Hematopoietic multipotent progenitor cell treated with erythropoietin and hydrocortisone succinate and interleukin-3 and kit ligand, for 4 days (in vitro differentiated cells): ENCODE measurements at places on chromosomes 7 and 10.

DNA sequence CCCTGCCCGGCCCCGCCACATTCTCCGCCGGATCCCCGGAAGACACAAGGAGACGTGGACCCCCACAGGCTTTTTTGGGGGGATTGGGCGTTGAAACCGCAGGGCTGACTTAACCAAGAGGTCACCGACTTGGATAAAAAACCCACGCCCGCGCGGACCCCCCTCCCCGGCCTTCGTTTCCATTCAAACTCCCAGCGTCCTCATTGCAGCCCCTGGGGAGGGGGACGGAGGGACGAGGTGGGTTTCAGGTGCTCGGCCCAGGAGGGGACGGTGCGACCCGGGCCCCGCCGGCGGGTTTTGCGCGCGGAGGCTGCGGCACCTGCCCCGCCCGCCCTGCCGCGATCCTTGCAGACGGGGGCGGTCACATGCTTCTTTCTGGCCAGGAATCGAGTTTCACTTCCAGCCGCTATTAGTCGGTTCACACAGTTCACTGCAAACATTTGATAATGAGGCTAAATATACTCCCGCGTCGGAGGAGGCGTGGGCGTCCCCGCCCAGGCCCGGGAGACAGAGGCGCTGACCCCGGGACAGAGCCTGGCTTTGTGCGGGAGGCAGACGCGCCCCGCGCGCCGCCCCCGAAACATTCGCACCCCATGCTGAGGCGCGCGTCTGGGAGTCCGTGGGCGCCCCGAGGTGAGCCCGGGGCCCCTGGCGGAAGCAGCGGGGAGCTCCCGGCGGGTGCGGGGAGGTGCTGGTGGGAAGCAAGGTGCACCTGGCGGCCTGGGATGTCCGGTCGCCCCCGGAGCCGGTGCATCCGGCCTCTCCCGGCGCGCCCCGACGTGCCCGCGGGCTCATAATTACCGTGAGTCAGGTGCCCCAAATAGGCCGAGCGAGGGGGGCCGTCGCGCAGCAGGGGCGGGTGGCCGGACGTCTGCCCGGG is 2.7 kb upstream of the PDGFA start:
- peak; percentile 72 for DNase-seq

DNA sequence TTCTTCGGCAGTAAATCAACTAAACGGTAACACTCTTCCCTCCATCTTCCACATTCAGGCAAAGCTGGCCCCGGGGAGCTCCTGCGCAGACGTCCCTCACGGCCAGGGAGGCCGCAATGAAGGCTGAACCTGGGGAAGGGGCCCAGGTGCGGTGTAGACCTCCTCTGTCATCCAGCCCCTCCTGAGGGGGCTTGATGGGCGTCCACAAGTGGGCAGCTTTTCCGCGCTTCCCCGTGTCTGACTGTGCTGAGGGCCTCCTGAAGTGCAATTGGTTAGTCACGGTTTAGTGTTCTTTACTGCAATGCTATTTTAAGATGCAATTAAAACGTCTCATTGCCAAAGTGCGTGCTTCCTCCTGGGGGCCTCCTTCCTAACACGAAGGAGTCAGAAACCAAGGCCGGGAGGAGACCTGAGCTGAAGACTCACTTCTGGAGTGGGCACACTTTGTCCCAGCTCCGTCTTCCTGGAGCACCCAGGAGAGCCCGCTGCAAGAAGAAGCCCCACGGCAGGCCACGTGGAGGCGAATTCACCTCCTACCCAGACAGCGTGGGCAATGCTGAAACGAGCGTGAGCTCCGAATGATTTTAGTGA is 173.3 kb downstream of the ELFN1 start:
- DNase-seq = no peak

- no peak for DNase-seq
These were observed 525.0 kb upstream of the ADARB2 start for GRCh38 chr10:2262333-2262732.

DNA sequence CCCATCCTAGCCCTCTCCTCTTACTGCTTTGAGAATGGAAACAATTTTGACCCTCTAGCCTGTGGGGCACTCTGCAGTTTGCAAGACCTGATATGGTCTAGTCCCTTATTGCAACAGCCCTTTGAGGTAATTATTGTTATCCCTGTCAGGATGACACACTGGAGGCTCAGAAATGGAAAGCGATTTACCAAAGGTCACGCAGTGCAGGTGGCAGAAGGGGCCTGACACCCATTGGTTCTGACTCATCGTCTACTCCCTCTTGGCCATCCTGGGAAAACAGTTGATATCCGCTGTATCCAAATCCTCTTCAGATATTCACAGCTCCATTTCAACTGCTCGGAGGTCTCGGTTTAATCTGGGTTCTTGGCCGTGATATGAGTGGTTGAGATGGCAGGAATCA is 44.7 kb upstream of the AQP1 start:
- no peak for DNase-seq

- no peak for DNase-seq
These were observed 179.8 kb downstream of the EBF3 start for GRCh38 chr10:129784291-129784690.

GRCh38 chr10:79342295-79342761 is 4.9 kb upstream of the PPIF start:
- no peak for DNase-seq

GRCh38 chr10:72254813-72255568 is 18.7 kb upstream of the DDIT4 start:
- DNase-seq = peak; percentile 93

DNA sequence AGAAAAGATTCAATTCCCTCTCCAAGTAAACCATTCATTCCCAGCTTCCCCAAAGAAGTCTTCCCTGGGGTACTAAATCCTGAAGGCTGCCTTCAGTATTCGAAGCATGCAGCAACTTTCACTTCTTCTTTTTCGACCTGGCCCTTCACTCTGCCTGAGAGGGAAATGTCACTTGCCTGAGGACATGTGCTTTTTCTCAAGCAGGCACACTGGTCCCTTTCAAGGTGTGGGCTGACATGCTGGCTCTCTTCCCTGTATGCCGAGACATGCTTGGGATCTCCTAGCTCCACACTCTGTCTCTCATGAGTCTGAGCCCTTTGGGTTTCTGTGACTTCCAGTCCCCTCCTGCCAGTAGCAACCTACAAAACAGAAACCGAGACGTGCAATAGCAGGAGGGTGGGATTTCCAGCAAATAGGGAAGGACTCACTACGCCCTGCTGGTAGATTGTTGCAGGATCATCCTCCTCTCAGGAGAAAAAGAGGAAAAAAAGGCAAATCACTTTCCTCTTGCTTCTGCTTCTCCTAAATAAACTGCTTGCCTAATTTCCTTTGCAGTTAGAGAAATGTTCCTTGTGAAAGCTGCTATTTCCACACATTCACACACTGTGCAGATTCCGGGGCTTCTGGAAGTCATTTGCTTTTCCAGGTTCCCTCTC is 33.5 kb downstream of the FIGNL1 start:
- DNase-seq = peak; percentile 55

- DNase-seq = no peak
These were observed 248.2 kb downstream of the TCERG1L start for GRCh38 chr10:131063311-131063710.

DNA sequence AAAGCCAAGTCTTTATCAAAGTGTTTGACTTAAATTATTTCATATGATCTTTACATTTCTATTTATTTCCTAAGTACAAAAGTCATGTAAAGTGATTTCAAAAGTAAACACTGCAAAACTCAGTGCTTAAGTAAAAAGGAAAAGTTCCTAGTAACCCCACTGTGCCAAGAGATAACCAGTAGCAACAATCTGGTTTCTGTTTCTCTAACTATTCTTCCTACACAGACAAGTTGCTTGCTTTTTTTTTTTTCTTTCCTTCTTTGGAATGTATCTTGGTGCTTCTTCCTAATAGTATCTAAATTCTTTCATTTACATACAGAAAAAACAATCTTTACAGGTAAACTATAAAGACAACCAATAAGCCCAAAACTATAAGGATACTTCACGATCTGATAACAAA is 3.1 kb downstream of the JCAD start:
- no peak for DNase-seq

- DNase-seq = peak; percentile 94
These were observed 101.3 kb downstream of the MDFIC start for GRCh38 chr7:115023219-115023618.

GRCh38 chr7:875051-875450 is 1.3 kb upstream of the GET4 start:
- DNase-seq = no peak

GRCh38 chr7:6636741-6637543 is at the start of gene ZNF316:
ZNF316 (plus strand) TSS chr7:6637318; CDS start chr7:6642410, 5,092 bp downstream.
- DNase-seq = peak; percentile 70

GRCh38 chr10:83357004-83357403 is 782.3 kb upstream of the GHITM start:
- no peak for DNase-seq

DNA sequence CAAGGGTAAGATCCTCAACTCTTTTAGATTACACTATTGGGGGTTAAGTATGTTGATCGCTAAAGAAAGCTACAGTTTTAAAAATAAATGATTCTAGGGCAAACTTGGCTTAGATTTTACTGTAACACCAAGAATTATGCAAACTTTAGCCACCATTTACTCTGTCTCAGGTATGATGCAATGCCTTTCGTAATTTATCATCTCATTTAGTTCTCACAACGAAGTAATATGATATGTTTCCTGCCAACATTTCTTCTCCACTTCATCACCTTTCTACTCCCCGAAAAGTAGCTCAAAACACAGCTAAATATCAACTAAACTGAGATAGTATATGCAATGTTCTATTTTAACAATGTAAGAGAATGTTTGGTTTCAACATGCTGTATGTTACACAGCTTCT is 21.1 kb downstream of the FAM133B start:
- peak; percentile 23 for DNase-seq

DNA sequence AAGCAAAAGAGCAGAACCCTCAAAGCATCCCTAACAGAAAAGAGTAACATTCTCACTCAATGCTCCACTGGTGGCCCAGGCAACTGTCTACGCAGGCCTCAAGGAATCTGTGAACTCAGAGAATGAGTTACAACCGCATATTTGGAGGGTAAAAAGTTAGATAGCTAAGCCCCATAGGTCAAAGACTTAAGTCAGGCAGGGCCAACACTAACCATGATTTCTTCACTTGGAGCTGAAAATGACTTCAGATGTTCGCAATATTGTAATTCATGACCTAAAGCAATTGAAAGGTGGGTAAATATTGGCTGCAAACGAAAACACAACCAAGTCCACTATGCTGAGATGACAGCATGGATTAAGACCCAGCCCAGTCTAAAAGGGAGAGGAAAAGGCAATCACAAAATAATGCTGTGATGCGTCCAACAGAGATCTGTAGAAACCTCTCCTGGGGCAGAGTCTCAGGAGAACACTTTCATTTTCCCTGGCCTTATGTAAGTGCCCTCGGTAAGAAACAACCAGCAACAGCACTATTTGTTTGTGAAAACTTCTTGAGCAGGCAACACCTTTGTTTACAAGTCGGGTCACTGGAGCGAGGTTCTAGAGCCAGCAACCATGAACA is 176.5 kb downstream of the TNS3 start:
- DNase-seq = no peak

- DNase-seq = peak; percentile 47
These were observed 81.4 kb upstream of the LAMB4 start for GRCh38 chr7:108211382-108212201.

- DNase-seq = no peak
These were observed 73.8 kb downstream of the SVOPL start for GRCh38 chr7:138627361-138627760.

- DNase-seq = peak; percentile 69
These were observed 64.2 kb downstream of the PHYHIPL start for GRCh38 chr10:59240582-59241183.

GRCh38 chr10:42981358-42982236 is 95.3 kb upstream of the RET start:
- no peak for DNase-seq

- DNase-seq = no peak
These were observed 40.3 kb downstream of the FAM20C start for GRCh38 chr7:232410-233248.

DNA sequence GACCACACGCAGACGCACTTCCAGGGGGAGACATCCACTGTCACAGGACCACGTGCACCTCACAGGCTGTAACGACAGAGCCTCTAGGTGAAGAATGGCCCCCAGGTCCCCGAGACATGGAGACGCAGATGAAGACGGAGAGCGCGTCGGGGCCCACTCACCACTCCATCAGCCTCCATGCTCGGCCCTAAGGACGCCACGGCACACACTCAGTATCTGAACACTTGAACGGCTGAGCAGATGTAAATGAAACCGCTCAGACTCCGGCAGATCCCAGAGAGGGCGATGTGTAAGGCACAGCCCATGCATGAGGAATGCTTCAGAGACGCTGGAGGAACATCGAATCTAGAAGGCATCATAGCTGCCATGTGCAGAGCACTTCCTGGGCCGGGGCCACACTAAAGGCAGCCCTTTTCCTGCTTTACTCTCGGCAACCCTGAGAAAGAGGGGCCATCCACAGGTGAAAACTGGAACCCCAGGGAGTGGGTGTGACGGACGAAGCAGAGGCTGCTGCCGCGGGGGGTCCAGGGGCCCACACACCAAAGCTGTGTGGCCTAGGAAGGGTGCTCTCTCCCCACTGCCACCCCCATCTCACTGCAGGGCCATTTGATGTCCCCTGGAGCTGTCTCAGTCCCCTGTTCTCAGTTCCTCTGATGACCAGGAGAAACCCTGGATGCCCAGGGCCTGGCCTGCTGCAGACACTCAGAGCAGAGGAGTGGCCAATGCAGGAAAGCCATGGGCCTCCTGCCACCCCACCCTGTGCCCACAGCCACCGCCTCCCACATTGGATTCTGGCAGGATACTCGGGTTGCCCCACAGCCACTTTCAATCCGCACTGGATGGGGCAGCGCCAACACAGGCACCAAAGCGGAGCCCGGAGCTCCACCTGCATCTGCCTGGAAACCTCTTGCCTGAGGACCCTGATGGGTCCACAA is 253.8 kb downstream of the MAD1L1 start:
- no peak for DNase-seq

DNA sequence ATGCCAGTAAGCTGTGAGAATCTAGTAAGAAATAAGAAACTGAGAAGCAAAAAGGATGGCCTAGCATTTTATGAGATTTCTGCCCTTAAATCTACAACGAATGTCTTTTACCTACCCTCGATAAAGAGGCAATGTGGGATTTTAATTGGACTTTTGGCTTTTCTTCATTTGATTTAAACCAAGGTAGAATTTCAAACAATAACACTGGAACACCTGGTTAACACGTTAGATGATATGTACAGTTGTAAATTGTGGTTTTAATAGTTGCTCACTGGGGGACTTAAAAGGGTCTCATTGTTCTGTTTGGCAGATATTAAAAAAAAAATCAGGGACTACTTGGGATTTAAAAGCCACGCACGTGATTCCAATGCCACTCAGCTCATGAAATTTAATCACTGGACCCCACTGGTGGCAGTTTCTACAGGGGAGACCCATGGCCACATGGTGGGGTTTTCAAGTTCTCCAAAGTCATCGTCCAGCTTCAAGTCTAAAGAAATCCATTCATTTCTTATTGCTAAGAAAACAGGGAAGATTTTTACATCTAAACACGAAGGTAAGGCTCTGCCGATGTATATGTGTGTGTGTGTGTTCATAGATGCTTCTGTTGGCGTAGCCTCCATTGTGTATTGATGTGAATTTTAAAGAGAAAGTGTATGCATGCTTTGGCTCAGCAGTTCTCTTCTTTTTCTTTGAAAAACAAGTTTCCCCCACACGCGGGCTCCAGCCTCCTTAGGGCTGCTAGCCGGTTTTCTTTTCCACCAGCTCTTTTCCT is 588.6 kb upstream of the MKI67 start:
- DNase-seq = no peak

GRCh38 chr7:13949939-13950338 is 39.5 kb downstream of the ETV1 start:
- no peak for DNase-seq

- DNase-seq = no peak
These were observed 35.7 kb upstream of the FGL2 start for GRCh38 chr7:77235276-77235675.
